ENCODE measurements at places on chromosomes 6 and 20. TPM values are rescaled to one million over a fixed set of nuclear protein-coding genes. Genes with fewer than 3 reads are reported as not detected.

TSBP1 gene
- total RNA-seq, result not detected

IRF4 gene
- total RNA-seq, result not detected

DSP gene
- 0.22 TPM for total RNA-seq

PAK5 gene
- total RNA-seq, result not detected

AVP gene
- total RNA-seq, result not detected

EYS gene
- total RNA-seq, result under 0.01 TPM

ZKSCAN8 gene
- total RNA-seq, result 19.9 TPM

MUC21 gene
- total RNA-seq, result not detected

NHSL1 gene
- 28.9 TPM for total RNA-seq

RMND1 gene
- 39.6 TPM for total RNA-seq

MAP3K5 gene
- total RNA-seq, result 21.0 TPM
